ENCODE measurements at places on chromosomes 3 and 15. TPM values are rescaled to one million over a fixed set of nuclear protein-coding genes. Genes with fewer than 3 reads are reported as not detected.

- H3K27me3 ChIP-seq: no peaks in the 10 kb centered on the region
- H3K27ac ChIP-seq: no peak overlapping the region
- no peaks in the 10 kb centered on the region for H3K4me1 ChIP-seq
- no peaks in the 10 kb centered on the region for H3K36me3 ChIP-seq
- DNase-seq: no peak
Observed at GRCh38 chr15:62742409-62743171, 300.0 kb upstream of the TPM1 start.

GRCh38 chr3:135141160-135141559, 346.1 kb downstream of the EPHB1 start:
- H3K4me1 ChIP-seq: no peaks in the 10 kb centered on the region
- no peak overlapping the region for H3K4me3 ChIP-seq
- no peak for DNase-seq
- H3K27me3 ChIP-seq: no peaks in the 10 kb centered on the region
- no peaks in the 10 kb centered on the region for H3K36me3 ChIP-seq

KLF15 gene
- total RNA-seq: 0.81 TPM

CD200 gene
- 2.9 TPM for total RNA-seq

MINAR1 gene
- total RNA-seq: 0.34 TPM

BLM gene
- 6.6 TPM for total RNA-seq

- H3K27ac ChIP-seq: no peak overlapping the region
- H3K27me3 ChIP-seq: no peaks in the 10 kb centered on the region
- DNase-seq: no peak
- no peaks in the 10 kb centered on the region for H3K4me1 ChIP-seq
Observed at GRCh38 chr3:179681492-179682263, 28.8 kb downstream of the USP13 start.

PEX11A gene
- total RNA-seq: 2.0 TPM

DNA sequence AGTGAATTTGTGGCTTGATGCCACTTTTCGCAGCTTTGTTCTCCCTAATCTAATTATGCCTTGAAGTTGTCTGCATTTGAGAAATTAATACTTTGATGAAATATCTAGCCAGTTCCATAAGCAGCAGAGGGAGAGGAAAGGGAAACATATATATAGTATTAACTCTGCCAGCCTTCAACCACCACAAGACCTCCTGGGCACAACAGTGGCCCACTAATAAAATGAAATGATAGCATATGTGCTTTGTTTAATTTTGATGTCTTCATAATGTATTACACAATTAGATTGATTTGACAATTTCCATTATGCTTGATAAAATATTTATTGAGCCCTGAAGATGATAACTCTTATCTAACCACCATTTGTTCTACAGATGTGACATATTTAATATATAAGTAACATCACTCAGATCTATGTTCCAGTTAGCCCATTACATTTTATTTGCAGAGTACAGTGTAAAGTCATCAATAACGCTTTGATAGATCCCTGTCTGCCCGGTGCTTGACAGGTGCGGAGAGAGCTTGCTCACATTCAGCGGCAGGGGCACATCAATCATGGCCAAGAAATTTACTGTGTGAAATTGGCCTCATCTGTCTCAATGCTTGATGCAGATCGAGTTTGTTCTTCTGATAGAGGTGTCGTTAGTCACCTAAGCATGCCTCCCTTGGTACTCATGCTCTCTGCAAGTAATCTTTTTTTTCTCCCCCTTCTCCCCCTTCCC, 187.4 kb downstream of the MECOM start:
- no peaks in the 10 kb centered on the region for H3K36me3 ChIP-seq
- no peaks in the 10 kb centered on the region for H3K4me1 ChIP-seq
- DNase-seq: no peak
- no peak overlapping the region for H3K4me3 ChIP-seq
- H3K27me3 ChIP-seq: no peaks in the 10 kb centered on the region

GRCh38 chr15:71379893-71380292, 264.6 kb downstream of the THSD4 start:
- H3K36me3 ChIP-seq: no peaks in the 10 kb centered on the region
- no peaks in the 10 kb centered on the region for H3K4me1 ChIP-seq
- H3K27me3 ChIP-seq: no peaks in the 10 kb centered on the region
- H3K4me3 ChIP-seq: no peak overlapping the region
- DNase-seq: no peak
- no peak overlapping the region for H3K27ac ChIP-seq

SLC2A2 gene
- not detected for total RNA-seq

PLS1 gene
- total RNA-seq: 3.2 TPM

DNA sequence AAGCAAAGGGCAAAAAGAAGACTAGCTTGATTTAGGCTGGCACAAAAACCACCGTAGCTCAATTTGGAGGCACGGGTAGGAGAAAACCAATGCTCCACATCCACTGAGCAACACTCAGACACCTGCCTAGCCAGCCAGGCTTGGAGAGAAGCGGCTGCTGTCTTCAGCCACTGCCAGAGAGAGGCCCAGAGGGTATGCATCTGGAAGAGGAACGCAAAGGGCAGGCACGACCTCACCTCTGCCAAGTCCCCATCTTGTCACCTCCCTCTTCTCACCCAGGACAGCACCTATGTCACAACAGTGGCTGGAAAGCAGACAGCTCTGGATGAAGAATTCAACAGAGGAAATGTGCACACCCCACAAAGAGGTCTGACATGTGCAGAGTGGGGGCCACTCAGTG, 93.5 kb downstream of the ADAMTS17 start:
- H3K36me3 ChIP-seq: no peaks in the 10 kb centered on the region
- no peaks in the 10 kb centered on the region for H3K4me1 ChIP-seq
- H3K4me3 ChIP-seq: no peak overlapping the region
- DNase-seq: no peak
- H3K27me3 ChIP-seq: no peaks in the 10 kb centered on the region

GRCh38 chr3:194507571-194507970, 20.8 kb upstream of the ATP13A3 start:
- no peaks in the 10 kb centered on the region for H3K36me3 ChIP-seq
- H3K27me3 ChIP-seq: no peaks in the 10 kb centered on the region
- H3K4me3 ChIP-seq: no peak overlapping the region
- no peak for DNase-seq
- no peak overlapping the region for H3K27ac ChIP-seq

GRCh38 chr15:50066202-50066601, 52.8 kb downstream of the ATP8B4 start:
- no peak overlapping the region for H3K4me3 ChIP-seq
- H3K36me3 ChIP-seq: no peaks in the 10 kb centered on the region
- no peaks in the 10 kb centered on the region for H3K4me1 ChIP-seq
- no peak overlapping the region for H3K27ac ChIP-seq

CCDC54 gene
- total RNA-seq: not detected

DNA sequence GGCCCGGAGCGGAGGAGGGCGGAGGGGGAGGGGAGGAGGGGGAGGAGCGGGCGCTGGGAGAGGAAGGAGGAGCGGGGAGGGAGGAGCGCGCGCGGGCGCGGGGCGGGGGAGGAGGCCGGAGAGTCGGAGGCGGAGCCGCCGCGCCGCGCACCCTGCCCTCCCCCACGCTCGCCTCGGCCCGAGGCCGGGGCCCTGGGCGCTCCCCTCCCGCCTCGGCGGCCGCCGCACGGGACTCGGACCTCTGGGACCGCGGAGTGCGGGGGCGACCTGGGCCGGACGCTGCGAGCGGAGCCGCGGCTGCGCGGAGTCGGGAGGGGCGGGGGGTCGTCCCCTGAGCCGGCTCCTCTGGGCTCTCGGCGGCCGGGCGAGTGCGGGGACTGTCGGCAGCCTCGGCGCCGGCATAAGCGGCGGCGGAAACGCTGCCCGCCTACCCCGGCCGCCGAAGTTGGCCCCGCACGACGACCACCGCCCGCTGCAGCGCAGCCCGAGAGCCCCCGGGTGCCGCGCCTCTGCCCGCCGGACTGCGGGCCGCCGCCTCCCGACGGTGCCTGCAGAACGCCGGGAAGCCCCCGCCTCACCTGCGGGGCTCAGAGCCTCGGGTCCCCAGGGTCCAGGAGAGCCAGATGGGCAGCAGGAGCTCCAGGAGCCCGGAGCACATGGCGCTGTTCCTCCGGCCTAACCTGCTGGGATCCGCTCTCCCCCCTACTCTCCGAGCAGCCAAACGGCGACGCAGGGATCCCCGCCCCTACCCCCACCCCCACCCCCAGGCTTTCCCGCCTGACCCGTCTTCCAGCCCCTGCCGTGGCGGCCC, 406 bp upstream of the GABRB3 start:
- no peak overlapping the region for H3K27ac ChIP-seq
- no peak overlapping the region for H3K4me3 ChIP-seq
- DNase-seq: no peak
- H3K27me3 ChIP-seq: no peaks in the 10 kb centered on the region
- no peaks in the 10 kb centered on the region for H3K36me3 ChIP-seq

KCNMB3 gene
- 0.97 TPM for total RNA-seq

GRCh38 chr15:88688394-88688933, 49.6 kb downstream of the ISG20 start:
- no peak for DNase-seq
- no peaks in the 10 kb centered on the region for H3K36me3 ChIP-seq
- no peak overlapping the region for H3K4me3 ChIP-seq
- H3K4me1 ChIP-seq: no peaks in the 10 kb centered on the region
- H3K27ac ChIP-seq: no peak overlapping the region
- no peaks in the 10 kb centered on the region for H3K27me3 ChIP-seq

DNA sequence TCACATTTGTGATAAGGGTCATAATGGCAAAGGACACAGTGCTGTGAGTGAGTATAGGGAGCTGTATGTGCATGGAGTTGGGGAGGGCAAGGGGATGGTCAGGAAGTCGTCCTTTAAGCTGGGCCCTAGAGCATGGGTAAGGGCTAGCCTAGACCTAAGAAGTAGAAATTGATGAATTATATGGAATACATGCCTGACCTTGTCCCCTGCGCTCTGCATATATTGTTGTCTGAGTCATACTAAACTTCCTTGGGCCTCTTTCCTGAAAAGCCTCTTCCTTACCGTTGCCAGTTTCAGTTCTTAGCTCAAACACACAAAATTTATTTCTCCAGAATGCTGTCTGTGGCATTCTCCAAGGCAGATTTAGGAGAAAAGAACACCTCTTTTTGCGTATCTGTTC, 4.6 kb downstream of the SNRK start:
- no peaks in the 10 kb centered on the region for H3K36me3 ChIP-seq
- peak overlapping the region; percentile 79 for H3K4me3 ChIP-seq
- H3K27me3 ChIP-seq: no peaks in the 10 kb centered on the region
- DNase-seq: no peak
- peak overlapping the region; percentile 89 for H3K27ac ChIP-seq

DNAH1 gene
- total RNA-seq: 69.2 TPM

DZIP1L gene
- total RNA-seq: not detected

DNA sequence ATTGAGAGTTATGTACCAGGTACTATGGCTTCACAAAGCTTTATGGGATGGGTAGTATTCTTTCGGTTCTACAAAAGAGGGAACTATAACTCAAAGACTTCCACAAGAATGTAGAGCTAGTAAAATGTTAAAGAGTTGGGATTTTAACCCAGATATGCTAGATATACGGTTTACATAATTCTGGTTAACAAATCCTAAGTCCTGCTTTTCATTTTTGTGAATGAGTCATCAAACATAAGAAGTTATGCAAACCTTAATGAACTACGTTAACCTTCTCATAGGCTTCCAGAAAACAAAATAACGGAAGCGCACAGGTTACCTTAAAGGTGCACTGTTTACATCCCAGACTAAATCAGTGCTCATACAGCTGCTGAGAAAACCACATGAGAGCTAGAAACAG, 1049.3 kb downstream of the MCTP2 start:
- H3K4me3 ChIP-seq: no peak overlapping the region
- no peaks in the 10 kb centered on the region for H3K27me3 ChIP-seq
- no peaks in the 10 kb centered on the region for H3K4me1 ChIP-seq

XYLB gene
- total RNA-seq: 2.0 TPM

PLOD2 gene
- 1.4 TPM for total RNA-seq

DNA sequence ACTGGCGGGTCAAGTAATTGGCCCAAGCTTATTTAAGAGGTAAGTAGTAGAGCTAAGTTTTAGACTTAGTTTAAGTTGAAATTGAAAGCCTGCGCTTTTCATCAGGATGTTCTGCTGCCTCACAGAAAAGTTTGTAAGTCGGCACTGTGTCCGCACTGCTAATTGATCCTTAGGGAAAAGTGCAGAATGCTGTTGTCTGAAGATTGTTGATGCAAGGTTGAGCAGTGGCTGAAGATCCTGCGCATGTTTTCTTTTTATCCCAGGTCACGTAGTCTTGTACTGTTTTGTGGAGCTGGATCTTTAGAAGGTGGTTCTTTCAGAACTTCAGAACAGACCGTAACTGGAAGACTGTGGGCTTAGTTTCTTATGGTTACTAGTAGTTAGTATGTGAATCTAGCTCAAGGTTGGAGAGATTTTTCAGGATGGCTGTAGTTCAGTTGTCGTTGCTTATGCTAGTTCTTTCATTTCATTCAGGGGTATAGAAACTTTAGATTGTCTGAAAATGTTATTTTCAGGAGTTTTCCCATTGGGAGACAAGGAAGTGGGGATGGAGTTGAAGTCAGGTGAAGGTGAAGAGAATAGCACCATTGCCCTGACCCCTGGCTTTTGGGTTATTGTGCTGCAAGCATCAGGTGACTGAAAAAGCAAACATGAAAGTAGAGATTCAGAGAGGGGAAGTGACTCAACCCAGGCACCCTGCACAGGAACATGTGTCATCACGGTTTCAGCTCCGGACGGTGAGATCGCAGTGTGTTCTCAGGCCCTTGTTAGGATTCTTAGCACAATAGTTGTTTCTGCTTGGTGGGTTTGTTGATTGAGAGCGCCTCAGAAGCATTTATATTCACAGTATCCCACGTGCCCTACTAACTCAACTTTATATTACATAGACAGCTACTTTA, 32.8 kb downstream of the AKAP13 start:
- DNase-seq: peak; percentile 39

DNA sequence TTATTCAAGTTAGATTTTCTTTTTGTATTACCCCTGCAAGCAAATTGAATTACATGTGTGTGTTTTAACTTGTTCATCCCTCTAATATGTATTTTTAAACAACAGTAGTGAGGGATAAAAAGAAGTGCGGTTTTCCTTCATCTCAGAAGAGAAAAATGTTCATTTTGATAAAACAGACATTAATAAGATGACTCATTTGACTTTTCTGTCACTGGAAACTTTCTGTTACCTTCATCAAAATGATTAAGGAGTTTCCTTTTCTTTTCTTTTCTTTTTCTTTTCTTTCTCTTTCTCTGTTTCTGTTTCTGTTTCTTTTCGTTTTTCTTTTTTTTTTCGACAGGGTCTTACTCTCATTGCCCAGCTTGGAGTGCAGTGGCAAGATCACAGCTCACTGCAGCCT, 53.0 kb downstream of the ECT2 start:
- no peak for DNase-seq
- no peak overlapping the region for H3K4me3 ChIP-seq

DNA sequence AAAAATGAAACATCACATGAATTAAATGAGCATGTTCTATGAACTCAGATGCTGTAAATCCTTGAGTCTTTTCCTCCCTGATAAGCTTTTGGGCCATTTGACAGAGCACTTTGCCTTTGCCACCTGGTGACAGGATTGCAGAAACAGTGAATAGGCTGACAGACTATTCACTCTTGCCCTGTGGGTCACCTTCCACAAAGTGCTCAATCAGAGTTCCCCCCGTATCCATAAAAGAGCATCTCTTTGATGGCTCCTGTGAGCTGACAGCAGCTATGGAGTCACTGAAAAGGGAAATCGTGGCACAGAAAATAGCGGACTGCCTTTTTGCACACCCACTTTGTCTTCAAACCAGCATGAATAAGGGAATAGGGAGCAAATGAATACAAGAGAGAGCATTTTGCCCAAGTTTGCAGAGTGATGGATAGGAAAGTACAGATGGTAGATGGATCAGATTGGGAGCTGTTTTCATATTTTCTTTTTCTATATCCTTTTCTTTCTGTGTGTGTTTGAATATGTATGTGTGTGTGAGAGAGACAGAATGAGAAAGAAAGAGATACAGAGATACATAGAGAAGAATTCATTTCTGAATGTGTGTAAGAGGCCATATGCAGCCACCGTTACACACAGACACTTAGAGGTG, 37.8 kb upstream of the GOLM2 start:
- H3K36me3 ChIP-seq: no peaks in the 10 kb centered on the region
- H3K27ac ChIP-seq: no peak overlapping the region
- H3K27me3 ChIP-seq: no peaks in the 10 kb centered on the region
- H3K4me3 ChIP-seq: no peak overlapping the region
- no peak for DNase-seq

LHFPL4 gene
- not detected for total RNA-seq

Measured in naive thymus-derived CD4-positive, alpha-beta T cell (primary cell).